Adrenal gland (tissue), 19 donors: ENCODE measurements at places on chromosomes 4 and X.

DNA sequence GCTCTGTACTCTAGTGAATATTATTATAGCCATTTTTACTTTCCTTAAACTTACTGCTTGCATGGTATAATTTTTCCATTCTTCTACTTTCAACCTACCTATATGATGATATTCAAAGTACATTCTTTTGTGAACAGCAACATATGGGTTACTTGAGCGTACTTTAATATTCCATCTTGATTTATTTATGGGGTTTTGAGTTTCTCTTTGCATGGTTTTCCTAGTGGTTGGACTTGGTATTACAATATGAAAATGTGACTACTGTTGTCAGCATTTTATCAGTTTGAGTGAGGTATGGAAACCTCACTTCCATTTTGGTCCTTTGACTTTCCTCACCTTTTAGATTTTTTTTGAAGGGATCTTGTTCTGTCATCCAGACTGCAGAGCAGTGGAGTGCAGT is 35.9 kb downstream of the ADGRG4 start:
- DNase-seq: no peak
- no peaks in the 10 kb centered on the region for H3K36me3 ChIP-seq
- H3K27ac ChIP-seq: no peak overlapping the region
- H3K4me1 ChIP-seq: no peaks in the 10 kb centered on the region
- H3K27me3 ChIP-seq: no peaks in the 10 kb centered on the region

DNA sequence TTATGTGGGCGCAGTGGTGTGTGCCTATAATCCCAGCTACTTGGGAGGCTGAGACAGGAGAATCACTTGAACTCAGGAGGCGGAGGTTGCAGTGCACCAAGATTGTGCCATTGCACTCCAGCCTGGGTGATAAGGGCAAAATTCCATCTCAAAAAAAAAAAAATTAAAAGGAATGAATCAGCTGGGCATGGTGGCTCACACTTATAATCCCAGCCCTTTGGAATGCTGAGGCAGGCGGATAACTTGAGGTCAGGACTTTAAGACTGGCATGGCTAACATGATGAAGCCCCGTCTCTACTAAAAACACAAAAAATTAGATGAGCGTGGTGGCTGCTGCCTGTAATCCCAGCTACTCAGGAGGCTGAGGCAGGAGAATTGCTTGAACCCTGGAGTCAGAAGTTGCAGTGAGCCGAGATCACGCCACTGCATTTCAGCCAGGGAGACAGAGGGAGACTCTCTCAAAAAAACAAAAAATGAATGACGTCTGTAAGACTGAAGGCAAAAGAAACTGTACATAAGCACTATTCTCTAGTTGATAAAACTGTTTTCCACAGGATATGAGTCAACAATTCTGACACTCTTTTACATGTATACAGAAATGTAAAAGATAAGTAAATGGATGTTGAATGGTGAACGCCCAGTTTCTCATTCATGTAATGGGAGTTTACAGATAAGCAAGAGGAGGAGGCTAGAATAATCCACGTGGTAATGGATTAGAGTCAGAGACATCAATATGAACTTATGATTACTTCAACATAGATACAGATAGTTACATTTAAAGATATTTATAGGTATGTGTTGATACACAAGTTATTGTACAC is 22.2 kb downstream of the CENPC start:
- no peaks in the 10 kb centered on the region for H3K27me3 ChIP-seq
- no peak overlapping the region for H3K27ac ChIP-seq
- H3K4me1 ChIP-seq: peaks cover 12% of the 10 kb centered on the region

GRCh38 chr4:110787707-110788106 is 164.8 kb upstream of the PITX2 start:
- H3K36me3 ChIP-seq: no peaks in the 10 kb centered on the region
- H3K4me1 ChIP-seq: no peaks in the 10 kb centered on the region
- H3K4me3 ChIP-seq: no peak overlapping the region
- no peak for DNase-seq
- H3K27me3 ChIP-seq: no peaks in the 10 kb centered on the region

- H3K36me3 ChIP-seq: no peaks in the 10 kb centered on the region
- peaks cover 22% of the 10 kb centered on the region for H3K27me3 ChIP-seq
- H3K4me1 ChIP-seq: no peaks in the 10 kb centered on the region
- peak; percentile 39 for DNase-seq
- H3K4me3 ChIP-seq: no peak overlapping the region
- H3K27ac ChIP-seq: no peak overlapping the region
Measured at GRCh38 chrX:100447655-100448397, 37.8 kb upstream of the PCDH19 start.

GRCh38 chrX:13482746-13483541 is 86.5 kb upstream of the EGFL6 start:
- no peaks in the 10 kb centered on the region for H3K36me3 ChIP-seq
- no peak for DNase-seq
- no peak overlapping the region for H3K27ac ChIP-seq
- peaks cover 13% of the 10 kb centered on the region for H3K27me3 ChIP-seq

DNA sequence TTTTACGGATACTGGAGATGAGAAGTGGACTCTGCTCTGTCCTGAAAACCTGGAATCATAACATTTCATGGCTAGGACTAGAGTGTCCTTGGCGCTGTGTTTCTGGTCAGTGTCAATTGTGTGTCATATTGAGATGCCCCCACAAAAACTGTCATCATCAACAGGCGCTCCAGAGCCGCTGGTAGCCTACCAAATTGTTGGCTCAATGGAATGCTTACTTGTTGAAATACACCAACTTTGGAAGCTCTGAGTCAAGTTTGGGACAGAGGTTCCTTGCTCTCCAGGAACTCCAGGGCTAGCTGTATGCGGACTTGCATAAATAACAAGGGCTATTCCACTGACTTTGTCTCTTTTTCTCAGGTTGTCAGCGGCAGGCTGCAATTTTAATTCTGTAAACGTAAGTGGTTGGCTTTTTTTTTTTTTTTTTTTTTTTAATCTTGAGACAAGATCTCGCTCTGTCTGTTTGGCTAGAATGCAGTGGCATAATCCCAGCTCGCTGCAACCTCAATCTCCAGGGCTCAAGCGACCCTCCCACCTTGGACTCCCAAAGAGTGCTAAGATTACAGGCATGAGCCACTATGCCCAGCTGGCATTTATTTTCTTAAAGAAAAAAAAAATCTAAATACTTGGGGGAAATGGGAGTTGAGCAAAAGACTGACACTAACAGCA is 871 bp upstream of the HPGD start:
- peaks cover 4% of the 10 kb centered on the region for H3K4me1 ChIP-seq
- H3K4me3 ChIP-seq: no peak overlapping the region
- no peak for DNase-seq

- H3K27ac ChIP-seq: no peak overlapping the region
- no peaks in the 10 kb centered on the region for H3K36me3 ChIP-seq
- no peaks in the 10 kb centered on the region for H3K4me1 ChIP-seq
- no peaks in the 10 kb centered on the region for H3K27me3 ChIP-seq
- no peak for DNase-seq
- H3K4me3 ChIP-seq: no peak overlapping the region
Measured at GRCh38 chr4:156217236-156217635, 263.6 kb upstream of the CTSO start.

DNA sequence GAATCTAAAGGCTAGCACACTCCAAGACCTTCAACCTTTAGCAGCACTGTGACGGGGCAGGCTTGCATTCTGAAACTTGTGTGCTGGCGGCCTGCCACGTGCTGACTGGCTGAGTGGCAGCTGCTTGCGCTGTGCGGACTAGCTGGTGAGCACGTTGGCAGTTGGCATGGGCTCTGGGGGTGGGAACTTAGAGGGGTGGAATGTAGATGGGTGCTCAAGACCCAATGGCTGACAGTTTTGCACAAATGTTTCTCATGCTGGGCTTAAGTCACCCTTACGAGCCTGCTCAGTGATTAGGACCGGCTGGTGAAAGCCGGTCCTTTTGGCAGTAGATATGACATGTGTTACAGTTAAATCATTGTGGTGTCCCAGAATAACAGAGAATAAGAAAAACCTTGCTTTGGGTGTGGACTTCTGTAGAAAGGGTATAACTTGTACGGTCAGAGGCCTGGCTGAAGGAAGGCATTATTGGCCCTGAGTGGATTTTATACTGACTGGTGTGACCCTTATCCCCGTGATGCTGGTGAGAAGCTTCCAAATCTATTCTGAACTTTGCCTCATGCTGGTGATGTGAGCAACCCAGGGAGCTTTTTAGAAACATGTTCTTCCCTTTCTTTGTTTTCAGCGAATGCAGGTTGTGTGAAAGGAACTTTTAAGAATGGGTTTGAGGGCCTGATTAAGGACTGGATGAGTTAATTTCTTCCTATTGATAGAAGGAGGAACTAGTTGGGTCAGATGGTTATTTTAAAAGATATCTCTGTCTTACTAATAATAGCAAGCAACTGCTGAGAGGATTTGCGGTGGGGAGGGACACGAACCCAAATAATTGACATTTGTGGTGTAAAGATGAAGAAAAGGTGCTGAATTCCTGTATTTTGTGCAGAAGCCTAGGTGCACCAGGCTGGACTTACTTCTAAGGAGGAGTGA is 107.4 kb upstream of the SLC4A4 start:
- peaks cover 4% of the 10 kb centered on the region for H3K4me1 ChIP-seq
- no peaks in the 10 kb centered on the region for H3K36me3 ChIP-seq
- H3K27me3 ChIP-seq: no peaks in the 10 kb centered on the region
- H3K27ac ChIP-seq: no peak overlapping the region
- DNase-seq: peak; percentile 46

- no peak overlapping the region for H3K27ac ChIP-seq
- no peak for DNase-seq
- H3K36me3 ChIP-seq: no peaks in the 10 kb centered on the region
- no peaks in the 10 kb centered on the region for H3K27me3 ChIP-seq
- no peak overlapping the region for H3K4me3 ChIP-seq
Measured at GRCh38 chr4:107618656-107619055, 101.4 kb downstream of the PAPSS1 start.
